Kidney (tissue), 22 donors: ENCODE measurements at places on chromosomes 7 and 10.

DNA sequence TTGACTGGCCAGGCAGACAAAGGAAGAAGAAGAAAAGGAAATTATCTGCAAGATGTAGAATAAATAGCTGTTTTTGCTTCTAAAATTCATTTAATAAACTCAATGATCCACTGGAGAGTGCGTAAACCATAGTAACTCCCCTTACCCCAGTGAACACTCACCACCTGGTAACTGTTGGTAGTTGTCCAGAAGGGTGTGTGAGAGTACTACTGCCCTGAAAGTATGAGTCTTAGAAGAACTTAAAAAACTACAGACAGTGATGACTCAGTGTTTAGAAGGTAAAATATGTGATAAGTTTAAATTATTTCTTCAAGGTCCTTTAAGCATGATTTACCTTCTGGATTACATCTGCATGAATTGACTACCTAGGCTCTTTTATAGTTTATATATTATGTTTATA is 53.0 kb upstream of the SEMA3A start:
- DNase-seq, result no peak

- no peak for DNase-seq
These were observed 54.3 kb downstream of the BMS1 start for GRCh38 chr10:42836771-42837468.

- no peak for DNase-seq
These were observed 136.0 kb downstream of the MGMT start for GRCh38 chr10:129602938-129603535.

GRCh38 chr10:79025199-79025832 is 43.5 kb upstream of the ZMIZ1 start:
- DNase-seq, result peak; percentile 51
